NCI-H446 (cell line): ENCODE measurements at places on chromosomes 7 and 10.

DNA sequence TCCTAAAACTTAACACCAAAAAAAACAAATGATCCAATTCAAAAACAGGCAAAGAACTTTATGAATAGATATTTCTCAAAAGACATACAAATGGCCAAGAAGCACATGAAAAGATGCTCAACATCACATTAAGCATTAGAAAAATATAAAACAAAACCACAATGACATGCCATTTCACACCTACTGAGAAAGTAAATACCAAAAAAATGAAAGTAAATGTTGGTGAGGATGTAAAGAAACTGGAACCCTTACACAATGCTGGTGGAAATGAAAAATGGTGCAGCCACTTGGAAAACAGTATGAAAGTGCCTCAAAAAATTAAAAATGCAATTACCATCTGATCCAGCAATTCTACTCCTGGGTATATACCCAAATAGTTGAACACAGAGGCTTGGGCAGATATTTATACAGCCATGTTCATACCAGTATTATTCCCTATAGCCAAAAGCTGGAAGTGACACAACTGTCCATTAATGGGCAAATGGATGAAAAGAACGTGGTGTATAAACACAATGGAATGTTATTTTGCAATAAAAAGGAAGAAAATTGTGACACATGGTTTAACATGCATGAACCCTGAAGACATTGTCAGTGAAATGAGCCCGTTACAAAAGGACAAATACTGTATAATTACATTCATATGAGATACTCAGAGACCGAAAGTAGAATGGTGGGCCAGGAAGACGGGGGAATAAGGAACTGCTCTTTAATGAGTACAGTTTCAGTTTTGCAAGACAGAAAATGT lies 89.0 kb downstream of the JMJD1C start:
- DNase-seq: no peak

DNA sequence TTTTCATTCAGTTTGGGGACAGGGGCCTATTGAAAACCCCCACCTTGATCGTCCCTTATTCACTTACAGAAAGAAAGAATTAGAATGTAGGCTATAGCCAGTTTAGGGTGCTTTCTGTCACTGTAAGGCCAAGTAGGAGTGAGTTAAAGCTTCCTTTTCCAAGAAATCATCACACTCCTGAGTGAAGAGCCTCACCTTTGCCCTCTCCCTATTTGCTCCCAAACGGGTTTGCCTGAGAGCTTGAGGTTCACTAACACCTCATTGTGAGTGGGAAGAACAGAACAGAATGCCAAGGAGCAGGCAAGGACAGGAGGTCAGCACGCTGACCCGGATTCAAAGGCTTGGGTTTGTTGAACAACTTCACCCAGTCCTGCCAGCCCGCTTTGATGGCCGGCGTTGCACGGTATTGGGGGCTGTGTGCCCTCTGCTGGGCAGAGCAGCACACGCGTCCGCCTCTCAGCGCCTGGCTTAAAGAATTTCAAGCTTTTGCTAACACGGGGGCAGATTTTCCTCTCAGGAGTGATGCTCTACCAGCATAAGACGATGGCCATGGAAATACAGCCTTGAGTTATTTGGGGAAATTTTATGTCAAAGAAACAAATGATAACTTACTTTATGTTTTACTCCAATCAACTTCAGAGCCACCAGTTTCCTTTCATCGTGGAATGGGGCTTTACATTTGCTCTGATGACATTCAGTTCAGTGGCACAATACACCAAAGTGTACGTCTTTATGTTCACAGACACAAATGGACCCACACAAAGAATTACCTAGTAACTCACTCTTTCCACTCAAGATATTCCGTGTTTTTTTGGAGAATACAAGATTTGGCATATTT lies 470.0 kb downstream of the SUGCT start:
- peak; percentile 17 for DNase-seq

DNA sequence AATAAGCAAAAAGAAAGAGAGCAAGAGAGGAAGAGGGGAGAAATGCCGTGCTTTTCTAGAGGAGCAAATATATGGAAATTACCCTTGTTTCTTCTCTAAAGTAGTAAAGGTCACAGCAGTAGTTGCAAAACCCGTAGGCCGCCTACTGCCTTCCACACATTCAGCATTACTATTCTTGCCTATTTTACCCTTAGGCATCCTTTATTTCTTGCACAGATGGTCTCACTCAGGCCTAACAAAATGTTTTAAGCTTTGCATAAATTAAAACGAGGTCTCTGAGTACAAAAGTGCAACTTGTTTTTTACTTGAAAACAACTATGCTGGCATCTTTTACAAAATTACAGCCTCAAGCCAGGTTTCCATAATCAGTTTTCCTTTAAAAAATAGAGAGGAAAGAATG lies 644.6 kb downstream of the AUTS2 start:
- DNase-seq: no peak

DNA sequence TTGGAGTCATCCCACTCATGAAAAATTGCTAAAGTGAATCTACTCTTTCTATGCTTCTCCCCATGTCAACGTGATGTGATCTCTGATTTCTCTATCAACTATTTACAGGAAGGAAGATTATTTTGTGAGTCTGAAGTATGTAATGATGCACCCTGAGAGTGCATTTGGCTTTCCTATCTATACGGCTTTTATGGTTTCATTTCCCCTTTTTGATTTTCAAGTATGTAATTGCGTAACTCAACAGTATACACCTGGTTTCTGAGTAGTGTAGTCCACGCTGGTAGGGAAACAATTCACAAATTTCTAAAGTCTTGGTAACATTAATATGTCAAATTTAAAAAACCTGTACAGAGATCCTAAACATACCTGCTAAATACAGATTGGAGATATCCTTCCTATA lies 194.7 kb upstream of the SEMA3A start:
- DNase-seq: no peak

DNA sequence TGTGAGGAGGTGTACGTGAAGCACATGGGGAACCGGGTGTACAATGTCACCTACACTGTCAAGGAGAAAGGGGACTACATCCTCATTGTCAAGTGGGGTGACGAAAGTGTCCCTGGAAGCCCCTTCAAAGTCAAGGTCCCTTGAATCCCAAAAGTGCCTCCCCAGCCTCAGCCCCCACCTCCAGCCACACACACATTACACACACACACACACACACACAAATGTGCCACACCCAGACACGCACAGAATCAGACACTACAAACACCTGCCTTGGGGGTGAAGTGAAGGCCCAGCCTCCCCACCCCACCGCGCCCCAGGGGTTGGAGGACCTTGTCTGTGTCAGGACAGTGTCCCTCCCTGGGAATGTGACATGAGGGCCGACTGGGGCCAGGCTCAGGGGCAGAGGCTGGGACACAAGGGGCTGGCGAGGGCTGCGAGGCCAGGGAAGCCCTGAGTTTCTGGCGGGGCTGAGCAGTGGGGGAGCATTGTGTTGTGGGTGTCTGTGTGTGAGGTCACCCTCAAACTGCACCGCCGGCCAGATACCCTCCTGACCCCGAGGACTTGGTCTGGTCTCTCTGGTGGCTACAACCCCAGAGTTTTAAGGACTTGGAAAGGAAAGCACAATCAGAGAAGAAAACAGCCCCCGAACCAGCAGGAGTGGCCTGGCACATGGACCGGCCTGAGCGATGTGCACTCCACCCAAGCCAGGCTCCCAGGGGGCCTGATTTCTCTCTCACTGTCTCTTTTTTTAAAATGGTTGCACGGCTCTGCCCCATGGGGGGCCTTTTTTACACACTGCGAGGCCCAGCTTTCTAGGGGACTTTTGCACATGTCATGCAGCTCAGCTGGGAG lies 4.0 kb upstream of the ATP6V1F start:
- no peak for DNase-seq

GRCh38 chr10:101222683-101223273 lies 6.5 kb downstream of the LBX1 start:
- DNase-seq: no peak

- DNase-seq: peak; percentile 6
Observed at GRCh38 chr7:113373863-113374262, 255.5 kb upstream of the SMIM30 start.

- no peak for DNase-seq
Observed at GRCh38 chr10:133464582-133465031, 10.9 kb downstream of the SCART1 start.

DNA sequence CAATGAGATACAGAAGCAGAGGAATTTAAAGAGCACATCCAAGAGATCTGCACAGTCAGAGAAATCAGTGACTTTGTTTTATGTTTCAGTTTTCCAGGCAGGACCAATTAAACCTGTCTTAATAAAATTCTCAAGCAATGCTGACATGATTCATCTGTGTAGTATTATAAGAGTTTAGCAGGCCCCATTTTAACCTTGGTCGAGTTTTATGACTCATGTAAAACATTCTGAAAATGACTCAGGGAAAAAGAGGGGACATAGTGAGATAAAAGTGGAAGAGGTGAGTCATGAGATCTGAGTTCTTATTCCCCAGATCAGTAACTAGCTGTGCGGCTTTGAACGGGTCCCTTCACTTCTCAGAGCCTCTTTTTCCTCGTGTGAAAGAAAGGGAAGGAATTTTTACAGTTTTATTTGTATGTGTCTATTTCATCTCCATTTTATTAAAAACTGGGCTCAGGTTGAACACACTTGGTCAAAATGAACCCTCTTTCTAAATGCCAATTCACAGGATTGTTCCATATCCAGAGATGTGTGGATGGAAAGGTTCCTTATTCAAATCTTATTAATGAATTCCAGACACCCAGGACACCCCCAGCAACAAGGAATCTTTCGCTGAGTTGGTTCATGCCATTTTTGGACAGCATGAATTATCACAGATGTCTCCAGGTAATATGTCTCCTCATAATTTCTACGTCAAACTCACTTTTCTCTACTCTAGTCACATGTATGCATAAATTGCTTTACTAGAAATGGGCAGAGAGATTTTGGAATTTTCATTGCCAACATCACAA lies 143.2 kb downstream of the JAZF1 start:
- no peak for DNase-seq

DNA sequence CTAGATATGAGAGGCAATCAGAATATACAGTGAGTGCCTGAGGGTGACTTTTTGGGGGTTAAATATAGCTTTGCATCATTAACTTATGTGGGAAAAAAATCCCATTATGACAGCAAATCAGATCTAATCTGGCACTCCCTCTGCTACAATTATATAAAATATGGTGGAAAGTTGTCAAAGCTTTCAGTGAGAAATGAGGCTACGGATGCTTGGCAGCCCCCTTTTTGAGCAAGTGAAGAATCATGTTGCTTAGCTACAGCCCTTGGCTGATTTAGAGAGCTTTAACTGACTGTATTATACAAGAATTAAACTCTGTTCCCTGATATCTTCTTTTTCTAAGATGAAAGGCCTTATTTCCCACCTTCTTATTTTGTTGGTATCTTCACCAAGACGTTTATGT lies 57.4 kb downstream of the GPR158 start:
- no peak for DNase-seq

- no peak for DNase-seq
Observed at GRCh38 chr7:1545417-1546246, 10.4 kb downstream of the TMEM184A start.

DNA sequence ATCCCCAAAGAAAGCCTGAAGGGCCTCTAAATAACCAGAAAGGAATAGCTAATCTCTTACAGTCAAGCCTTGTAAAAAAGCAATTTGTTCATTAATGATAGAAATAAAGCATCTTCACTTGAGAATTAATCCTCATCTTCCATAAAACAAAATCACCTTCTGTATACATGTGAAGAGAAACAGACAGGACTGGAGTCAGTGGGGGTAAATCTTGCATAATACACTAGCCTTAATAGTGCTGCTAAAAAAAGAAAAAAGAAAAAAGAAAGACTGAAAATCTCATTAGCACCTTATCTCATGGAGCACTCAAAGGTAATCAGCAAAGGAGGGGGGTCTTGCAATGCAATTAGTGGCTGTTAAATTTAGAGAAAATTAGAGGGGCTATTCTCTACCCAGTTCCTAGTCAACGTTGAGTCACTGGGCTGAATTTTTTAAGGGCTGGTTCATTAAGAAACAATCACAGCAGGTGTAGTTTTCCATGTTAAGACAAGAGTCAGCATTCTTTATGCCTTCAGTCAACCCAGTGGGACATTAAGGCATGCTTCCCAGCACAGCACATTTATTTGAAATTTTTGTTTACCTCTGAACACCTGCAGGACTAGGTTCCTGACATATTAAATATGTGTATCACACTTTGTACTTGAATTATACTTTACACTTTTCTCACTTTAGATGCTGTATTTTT lies 1455.7 kb upstream of the CELF2 start:
- DNase-seq: no peak

DNA sequence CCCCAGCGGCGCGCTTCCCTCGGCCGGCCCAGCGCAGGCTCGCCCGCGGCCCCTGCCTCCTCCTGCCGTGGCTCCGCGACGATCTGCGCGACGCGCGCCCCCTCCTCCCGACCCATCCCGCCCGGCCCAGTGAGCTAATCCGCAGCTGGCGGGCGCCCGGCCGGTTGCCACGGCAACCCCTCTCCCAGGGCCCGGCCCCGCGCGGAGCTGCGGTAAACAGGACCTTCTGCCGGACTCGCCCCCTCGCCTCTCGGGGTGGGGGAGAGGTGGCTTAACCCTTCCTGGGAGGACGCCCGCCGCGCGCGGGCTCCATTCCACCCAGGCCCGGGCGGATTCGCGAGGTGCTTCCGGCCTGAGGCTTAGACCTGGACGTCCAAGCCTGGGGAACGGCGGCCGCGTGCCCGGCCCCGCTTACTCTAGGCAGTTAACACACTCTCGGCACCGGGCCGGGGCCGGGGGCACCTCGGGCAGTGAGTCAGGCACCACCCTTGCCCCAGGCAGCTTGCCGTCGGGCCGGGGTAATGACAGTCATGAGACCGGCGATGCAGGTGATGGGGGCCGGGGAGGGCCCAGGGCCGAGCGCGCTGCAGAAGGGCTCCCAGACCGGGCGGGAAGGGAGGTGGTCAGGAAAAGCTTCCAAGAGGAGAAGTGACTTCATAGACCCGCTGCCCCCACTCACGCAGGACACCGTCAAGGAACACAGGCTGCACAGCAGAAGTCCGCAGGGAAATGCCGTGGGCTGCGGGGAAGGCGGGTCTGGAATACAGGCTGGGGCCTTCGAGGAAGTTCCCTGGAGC lies at the start of gene DENND2A:
Gene DENND2A (minus strand): TSS at position 87 of the 797 bp plus-strand sequence. CDS start 38,416 bp downstream, outside the sequence.
- peak; percentile 80 for DNase-seq

GRCh38 chr10:3135006-3135405 lies 37.6 kb downstream of the PITRM1 start:
- DNase-seq: no peak
